ENCODE measurements at places on chromosomes 6 and 20.

- DNase-seq: no peak
Observed at GRCh38 chr6:146770965-146771735, 172.4 kb downstream of the ADGB start.

DNA sequence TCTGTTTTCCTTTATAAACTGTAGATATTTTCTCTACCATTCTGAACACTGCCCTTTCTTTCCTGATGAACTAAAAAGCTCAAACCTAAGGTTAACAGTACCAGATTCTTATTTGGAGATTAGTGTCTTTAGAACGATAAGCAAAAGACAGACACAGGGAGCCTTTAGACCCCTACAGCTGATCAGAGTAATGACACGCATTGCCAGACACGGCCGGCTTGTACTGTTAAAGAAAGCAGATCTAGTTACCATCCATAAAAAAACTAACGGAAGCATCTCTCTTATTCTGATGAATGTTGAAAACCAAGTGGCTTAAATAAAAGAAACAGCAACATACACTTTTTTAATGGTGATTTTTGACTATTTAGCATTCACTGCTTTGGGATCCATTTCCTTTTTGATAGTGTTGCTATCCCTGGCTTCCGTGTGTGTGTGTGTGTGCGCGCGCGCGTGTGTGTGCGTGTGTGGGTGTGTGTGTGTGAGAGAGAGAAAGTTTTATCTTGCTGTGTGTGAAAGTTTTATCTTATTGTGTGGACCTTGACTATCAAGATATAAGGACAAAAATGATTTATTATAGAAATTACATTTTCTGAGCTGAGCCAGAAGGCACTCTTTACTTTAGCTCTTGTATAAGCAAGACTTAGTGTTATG lies 95.6 kb upstream of the SLC35B3 start:
- DNase-seq: no peak

GRCh38 chr20:40583205-40583604 lies 105.8 kb downstream of the MAFB start:
- no peak for DNase-seq

- no peak for DNase-seq
Observed at GRCh38 chr6:160919723-160920440, 71.7 kb upstream of the MAP3K4 start.

DNA sequence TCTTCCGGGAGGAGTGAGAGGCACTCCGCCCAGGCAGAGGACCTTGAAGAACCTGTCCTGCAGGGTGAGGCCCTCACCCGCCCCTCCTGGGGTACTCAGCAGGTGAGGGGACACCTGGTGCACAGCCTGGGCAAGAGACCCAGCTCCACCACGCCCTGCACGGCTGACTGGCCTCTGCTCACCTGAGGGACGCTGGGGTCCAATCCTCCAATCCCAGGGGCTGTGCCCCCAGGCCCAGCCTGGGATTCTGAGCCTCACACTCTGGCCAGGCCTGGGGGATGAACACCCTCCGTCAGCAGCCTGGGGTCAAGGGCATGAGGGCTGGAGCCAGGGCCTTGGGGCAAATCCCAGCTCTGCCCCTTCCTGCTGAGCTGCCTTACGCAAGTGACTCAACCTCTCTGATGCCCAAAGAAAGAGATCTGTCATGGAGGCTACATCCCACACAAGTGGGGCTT lies 149.9 kb upstream of the PTPN1 start:
- DNase-seq: no peak

DNA sequence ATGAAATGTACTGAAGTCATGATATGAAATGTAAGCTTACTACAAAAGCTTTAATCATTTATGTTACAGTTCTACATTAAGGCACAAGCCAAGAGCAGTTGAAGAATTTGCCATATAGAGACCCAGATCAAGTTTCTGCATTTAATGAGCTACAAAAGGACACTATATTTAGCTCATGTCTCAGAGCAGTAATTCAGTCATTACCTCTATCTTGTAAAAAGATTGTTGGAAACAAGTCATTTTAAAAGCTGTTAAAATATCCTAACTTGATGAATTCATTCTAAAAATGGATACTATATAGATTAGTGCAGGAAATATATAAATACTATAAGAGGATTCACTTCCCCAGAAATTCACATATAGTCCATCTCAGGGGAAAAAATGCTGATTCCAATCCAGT lies 45.2 kb upstream of the RIPPLY2 start:
- no peak for DNase-seq

GRCh38 chr6:128443553-128443952 lies 76.8 kb downstream of the PTPRK start:
- no peak for DNase-seq

DNA sequence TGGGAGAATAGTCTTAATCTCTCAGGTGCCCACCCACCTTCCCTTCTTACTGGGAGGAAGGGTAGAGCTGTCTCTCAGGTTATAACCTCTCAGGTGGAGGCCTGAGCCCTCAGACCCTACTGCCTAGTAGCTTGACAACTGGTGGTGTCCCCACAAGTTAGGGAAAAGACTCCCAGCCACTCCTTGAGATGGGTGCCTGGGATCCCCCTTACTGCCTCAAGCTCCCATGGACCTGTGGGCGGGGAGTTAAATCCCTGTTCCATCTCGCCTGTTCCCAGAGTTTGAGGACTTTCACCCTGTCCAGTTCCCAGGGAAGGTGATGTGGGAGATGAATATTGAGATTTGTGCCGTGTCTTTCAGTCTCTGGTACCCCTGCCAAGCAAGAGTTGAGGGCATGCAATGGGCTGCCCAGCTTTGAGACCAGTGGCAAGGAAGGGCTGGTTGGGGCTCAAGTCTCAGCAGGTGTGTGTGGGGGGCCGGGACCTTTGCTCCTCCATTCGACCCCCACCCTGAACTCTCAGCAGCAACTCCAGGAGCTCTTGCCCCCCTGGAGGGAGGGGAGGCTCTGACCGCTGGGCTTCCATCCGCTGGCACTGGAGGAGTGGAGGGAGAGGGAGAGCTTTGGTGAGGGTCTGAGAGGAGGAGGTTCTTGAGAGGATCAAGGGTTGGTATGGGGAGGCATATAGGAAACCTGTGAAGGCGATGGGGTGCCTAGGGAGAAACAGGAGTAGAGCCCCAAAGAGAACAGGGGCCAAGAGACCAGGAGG lies 1.1 kb upstream of the PBX2 start:
- no peak for DNase-seq

DNA sequence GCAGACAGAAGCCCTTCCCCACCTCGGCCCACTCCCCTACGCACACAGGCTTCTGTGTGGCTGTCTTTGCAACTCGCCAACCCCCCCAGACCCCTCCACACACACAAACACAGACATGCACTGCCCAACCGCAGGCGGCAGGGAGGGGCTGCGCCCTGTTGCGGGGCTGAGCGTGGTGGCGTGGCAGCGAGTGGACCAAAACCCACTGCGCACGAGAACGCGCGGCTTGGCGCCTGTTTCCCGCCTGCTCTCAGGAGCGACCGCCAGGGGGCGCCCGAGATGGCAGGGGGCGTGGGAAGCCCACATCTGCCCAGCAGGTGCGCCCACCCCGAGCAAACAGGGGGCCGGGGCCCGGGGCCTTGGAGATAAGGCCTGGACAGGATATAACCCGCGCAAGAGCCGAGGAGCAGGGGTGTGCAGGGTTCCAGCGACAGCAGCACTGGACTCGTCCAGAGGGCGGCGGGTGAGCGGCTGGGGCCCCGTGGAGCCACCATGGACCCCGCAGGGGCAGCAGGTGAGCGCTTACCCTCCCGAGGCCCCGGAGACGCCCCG lies at the start of gene RBPJL:
TSS of gene RBPJL (plus strand) at position 410 of the 552 bp plus-strand sequence. CDS start at position 493, 83 bp downstream.
- no peak for DNase-seq

DNA sequence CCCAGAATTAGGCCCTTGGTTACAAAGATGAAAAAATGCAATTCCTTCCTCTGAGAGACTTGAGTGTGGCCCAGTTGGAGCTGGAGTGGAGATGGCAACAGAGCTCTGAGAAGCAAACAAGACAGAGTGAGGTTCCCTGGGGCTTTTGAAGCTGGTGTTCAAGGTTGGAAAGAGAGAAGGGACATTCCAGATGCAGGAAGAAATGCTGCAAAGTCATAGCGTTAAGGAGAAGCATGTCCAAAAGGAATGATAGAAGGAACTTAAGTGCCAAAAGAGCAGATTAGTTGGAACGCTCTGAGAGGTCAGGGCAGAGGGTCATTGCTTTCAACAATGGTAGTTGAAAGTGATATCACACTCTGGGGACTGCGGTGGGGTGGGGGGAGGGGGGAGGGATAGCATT lies 251.8 kb downstream of the TBC1D7 start:
- DNase-seq: no peak

DNA sequence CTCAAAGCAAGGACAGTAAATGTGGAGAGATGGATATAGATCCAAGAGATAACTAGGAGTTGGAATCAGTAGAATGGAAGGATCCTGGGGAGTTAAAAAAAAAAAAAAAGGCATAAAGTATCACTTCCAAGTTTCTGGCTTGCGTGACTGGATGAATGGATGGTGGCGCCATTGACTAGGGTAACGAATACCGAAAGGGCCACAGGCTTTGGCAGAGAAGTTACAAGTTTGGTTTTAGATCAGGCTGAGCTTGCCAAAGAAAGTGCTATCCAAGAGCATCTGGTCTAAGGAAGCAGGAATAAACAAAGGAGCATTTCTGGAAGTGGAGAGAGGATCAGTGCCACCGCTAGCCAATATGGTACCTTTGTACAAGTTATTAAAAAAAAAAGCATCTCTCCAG lies 17.5 kb downstream of the L3MBTL1 start:
- no peak for DNase-seq

Data from D721Med (cell line).